ENCODE measurements at places on chromosomes 6 and 20.

- no peak for DNase-seq
Observed at GRCh38 chr20:37531856-37532255, 4.2 kb upstream of the BLCAP start.

- DNase-seq: no peak
Observed at GRCh38 chr6:142462260-142462659, 160.5 kb downstream of the ADGRG6 start.

GRCh38 chr20:45510242-45510862, 5.1 kb downstream of the SPINT3 start:
- DNase-seq: no peak

DNA sequence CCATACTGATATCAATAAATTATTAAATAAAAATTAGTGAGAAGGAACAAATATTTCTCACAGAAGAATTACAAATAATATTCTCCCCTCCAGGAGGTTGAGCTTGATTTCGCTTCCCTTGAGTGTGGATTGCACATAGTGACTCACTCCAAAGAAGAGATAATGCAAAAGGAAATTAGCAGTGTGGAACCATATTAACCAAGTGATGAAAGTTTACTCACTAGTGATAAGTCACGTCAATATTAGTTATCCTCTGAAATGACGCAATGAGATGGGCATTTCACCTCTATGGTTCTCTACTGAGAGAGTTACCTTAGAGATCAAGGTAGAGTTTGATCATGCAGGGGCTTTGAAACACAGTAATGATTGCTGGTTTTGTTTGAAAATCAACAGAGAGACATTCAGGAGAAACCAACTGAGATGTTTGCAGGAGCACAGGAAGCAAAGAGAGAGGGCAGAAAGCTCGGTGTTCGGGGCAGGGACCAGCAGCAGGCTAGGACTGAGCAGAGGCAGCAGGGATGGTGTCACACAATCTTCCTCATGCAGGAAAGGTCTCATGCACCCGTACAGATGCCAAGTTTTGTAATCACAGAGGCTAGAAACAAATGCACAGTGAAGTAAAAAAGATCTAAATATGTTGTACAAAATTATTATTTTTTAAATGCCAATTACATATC, 634.5 kb downstream of the QKI start:
- DNase-seq: no peak

DNA sequence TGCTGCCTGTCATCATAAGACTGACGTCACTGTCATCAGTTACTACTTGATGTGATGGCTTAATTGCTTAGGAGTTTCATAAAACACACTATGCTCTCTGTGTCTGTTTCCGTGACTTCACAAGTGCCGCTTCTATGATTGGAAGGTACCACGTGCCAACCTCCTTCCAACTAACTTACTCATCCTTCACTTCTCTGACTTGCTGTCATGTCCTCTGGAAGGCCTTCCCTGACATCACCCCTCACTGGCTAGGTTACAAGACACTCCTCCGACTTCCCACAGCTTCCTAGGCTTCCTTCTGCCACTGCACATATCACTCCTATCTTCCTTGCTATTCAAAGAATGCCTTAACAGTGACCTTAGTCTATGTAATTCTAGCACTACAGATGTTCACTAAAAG, 20.4 kb downstream of the SERINC3 start:
- no peak for DNase-seq

DNA sequence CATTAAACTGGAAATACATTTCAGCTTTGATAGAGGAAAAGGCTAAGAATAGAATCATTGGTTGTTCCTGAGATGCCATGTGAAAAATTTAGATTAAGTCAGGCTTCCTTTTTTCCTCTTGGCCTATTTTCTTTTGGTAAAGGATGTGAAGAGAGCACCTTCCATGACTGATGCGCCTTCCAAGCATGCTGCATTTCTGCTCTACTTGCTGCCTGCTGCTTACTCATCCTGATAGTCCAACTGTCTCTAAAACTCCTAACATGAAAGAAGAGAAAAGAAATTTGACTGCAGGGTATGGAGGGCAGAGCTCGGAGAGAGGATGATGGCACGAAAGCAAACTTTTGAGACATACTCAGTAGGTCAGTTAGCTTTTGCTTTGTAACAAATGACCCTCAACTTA, 28.8 kb downstream of the SNAP25 start:
- no peak for DNase-seq

- no peak for DNase-seq
Observed at GRCh38 chr6:161436106-161436876, 162.4 kb upstream of the AGPAT4 start.

GRCh38 chr6:138987080-138987642, 892 bp downstream of the REPS1 start:
- DNase-seq: no peak

GRCh38 chr20:21583486-21584168, 69.8 kb upstream of the NKX2-2 start:
- DNase-seq: no peak

All from amygdala (tissue), 56 donors.